ENCODE measurements at places on chromosomes 7 and 10. TPM values are rescaled to one million over a fixed set of nuclear protein-coding genes. Genes with fewer than 3 reads are reported as not detected.
A peak's percentile ranks its signal among the peaks of the same experiment; 100 is the strongest.

GRCh38 chr10:126060261-126060931 is 164.0 kb downstream of the FANK1 start:
- no peaks in the 10 kb centered on the region for H3K36me3 ChIP-seq
- DNase-seq, result no peak
- no peak overlapping the region for H3K27ac ChIP-seq

SAMD9L gene
- 15.3 TPM for total RNA-seq

OR6V1 gene
- total RNA-seq, result not detected

GRCh38 chr10:79434223-79434687 is 11.2 kb downstream of the ZCCHC24 start:
- H3K27ac ChIP-seq, result peak overlapping the region; percentile 78
- H3K36me3 ChIP-seq, result no peaks in the 10 kb centered on the region

FZD8 gene
- total RNA-seq, result 1.0 TPM

DNA sequence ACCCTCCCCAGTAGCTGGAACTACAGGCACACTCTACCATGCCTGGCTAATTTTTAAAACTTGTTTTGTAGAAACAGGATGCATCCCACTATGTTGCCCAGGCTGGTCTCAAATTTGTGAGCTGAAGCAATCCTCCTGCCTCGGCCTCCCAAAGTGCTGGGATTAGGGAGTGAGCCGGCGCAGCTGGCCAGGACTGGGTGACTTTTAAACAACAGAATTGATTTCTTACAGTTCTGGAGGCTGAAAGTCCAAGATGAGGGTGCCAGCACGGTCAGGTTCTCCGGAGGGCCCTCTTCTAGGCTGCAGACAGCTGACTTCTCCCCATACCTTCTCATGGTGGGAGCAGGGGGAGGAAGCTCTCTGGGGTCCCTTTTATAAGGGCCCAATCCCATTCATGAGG is 75.2 kb upstream of the CHST15 start:
- no peaks in the 10 kb centered on the region for H3K36me3 ChIP-seq
- no peak overlapping the region for H3K27ac ChIP-seq
- H3K4me1 ChIP-seq, result no peaks in the 10 kb centered on the region
- peaks cover 5% of the 10 kb centered on the region for H3K27me3 ChIP-seq

DNA sequence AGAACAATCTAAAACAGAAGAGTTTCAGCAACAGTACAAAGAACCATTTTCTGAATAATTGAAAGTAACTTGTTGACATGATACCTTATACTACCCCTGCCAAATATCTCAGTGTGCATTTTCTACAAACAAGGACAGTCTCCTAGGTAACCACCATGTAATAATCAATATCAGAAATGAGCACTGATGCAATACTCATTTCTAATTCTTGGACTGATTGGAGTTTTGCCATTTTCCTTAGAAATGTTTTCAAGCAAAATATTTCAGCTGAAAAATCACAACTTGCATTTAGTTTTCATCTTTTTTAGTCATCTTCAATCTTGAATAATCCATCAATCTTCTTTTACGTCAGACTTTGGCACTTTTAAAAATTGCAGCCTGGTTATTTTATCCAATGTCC is 420.2 kb downstream of the CDC14C start:
- no peaks in the 10 kb centered on the region for H3K36me3 ChIP-seq
- H3K27me3 ChIP-seq, result no peaks in the 10 kb centered on the region
- H3K4me3 ChIP-seq, result no peak overlapping the region

GRCh38 chr7:133950855-133951254 is 176.3 kb upstream of the LRGUK start:
- H3K36me3 ChIP-seq, result no peaks in the 10 kb centered on the region
- H3K27me3 ChIP-seq, result no peaks in the 10 kb centered on the region
- no peaks in the 10 kb centered on the region for H3K4me1 ChIP-seq
- H3K4me3 ChIP-seq, result no peak overlapping the region
- H3K27ac ChIP-seq, result no peak overlapping the region

UPF2 gene
- total RNA-seq, result 41.0 TPM

Data from activated T-helper 2 cell treated with anti-CD3 and anti-CD28 coated beads, Interferon-gamma antibody, Interleukin-2, Interleukin-4, amounts not matched to agents 10 μg/mL and 5 μg/mL and 100 μg/mL, durations not matched to agents 14 hours and 24 hours and 36 hours (primary cell).